ENCODE measurements at places on chromosomes 6 and 20.

DNA sequence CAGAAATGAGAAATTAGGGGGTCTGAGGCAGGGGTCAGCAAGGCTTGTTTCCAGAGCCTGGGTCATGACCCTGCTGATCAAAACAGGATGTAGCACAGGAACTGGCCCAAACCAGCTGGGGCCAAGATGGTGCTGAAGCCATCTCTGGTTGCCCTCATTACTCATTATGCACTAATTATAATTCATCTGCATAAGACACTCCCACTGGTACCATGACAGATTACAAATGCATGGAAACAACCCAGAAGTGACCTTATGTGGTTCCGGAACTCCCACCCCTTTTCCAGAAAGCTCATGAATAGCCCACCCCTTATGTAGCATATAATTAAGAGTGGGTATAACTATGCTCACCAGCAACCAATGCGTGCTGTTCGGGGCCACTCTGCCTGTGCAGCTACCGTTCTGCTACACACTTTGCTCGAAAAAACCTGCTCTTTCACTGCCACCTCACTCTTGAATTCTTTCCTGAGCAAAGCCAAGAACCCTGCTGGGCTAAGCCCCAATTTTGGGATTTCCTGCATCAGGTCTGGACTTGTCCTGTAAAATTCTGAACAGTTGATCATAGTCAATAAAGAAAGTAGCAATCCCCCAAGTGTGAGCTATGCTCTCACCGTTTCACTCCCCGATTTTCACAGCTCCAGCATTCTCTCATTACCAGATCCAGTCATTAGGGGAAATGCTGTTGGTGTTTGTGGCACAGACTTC, 122.3 kb downstream of the WDR27 start:
- DNase-seq, result no peak

DNA sequence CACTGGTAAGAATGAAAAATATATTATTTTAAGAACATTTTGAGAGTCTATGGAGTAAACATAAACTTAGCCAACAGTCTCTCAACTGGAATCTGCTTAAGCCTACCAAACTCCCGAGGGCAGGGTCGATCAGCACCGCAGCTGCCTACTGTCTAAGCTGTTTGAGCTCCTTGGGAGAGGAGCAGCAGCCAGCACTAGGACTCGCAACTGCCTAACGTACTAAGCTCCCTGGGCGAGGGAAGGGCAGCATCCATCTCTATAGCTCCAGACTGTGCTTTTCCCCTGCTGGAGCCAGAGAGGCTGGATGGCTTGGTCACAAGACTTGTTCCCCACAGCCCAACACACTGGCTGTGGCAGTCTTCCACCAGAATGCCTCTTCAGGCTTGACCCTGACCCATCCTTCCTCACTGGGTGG, 96.4 kb downstream of the MOXD1 start:
- DNase-seq, result no peak

GRCh38 chr6:31794866-31795615, 511 bp downstream of the VARS1 start:
- DNase-seq, result no peak

DNA sequence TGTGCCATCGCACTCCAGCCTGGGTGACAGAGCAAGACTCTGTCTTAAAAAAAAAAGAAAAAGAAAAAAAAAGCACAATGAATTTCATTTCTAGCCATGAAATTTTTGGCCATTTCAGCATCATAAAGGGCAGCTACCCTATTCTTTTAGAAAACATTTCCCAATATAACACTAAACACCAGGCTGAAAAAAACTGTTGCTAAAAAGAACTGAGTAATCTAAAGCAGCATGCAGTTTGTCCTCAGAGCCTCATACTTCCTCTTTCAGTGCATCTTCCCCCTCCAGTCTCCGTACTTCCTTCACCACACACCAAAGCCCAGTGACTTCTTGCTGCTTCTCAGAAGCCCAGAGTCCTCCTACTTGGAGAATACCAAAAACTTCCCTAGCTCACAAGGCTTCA, 5.6 kb upstream of the IFNGR1 start:
- DNase-seq, result no peak

- DNase-seq, result peak; percentile 53
Observed at GRCh38 chr20:46330072-46330763, 21.9 kb upstream of the CDH22 start.

GRCh38 chr6:78089531-78089930, 436.7 kb downstream of the MEI4 start:
- no peak for DNase-seq

GRCh38 chr6:148467926-148468325, 125.3 kb downstream of the SASH1 start:
- no peak for DNase-seq

- no peak for DNase-seq
Observed at GRCh38 chr6:102766963-102767362, 1373.5 kb downstream of the GRIK2 start.

DNA sequence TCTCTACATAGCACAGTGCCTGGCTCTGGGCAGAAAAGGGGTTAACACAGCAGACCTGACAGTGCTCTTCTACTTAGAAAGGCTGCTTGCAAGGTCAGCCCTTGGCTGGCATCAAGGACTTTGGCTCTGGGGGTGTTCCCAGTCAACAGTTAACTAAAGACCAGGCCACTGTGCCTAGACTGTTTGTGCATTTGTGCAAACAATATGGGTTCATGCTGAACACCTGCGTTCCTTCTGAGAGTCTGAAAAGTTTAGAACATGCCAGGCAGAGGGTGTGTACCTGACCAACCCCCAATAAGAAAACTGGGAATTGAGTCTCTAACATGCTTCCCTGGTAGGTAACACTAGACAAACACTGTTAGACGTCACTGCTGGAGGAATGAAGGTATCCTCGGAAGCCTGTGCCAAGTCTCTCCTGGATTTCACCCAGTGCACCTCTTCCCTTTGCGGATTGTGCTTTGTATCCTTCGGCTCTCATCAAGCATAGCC, 110.7 kb downstream of the PDE10A start:
- DNase-seq, result no peak

DNA sequence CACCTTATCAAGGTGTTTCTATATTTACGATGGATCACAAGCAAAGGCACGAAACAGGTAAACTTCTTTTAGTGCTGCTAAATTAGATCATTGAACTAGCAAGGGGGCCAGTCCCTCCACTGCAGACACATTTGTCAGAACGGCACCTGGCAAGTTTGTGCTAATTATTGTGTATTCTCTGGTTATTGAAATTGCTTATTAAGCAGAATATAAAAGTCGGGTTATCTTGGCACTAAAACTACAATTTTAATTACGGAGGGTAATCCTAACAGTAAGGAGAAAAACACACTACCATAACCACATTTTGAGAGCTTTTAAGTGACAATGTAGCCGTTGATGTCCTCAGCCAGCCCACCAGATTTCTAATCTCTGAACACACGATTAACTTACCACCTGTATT, 118.9 kb upstream of the BTN3A2 start:
- DNase-seq, result no peak

DNA sequence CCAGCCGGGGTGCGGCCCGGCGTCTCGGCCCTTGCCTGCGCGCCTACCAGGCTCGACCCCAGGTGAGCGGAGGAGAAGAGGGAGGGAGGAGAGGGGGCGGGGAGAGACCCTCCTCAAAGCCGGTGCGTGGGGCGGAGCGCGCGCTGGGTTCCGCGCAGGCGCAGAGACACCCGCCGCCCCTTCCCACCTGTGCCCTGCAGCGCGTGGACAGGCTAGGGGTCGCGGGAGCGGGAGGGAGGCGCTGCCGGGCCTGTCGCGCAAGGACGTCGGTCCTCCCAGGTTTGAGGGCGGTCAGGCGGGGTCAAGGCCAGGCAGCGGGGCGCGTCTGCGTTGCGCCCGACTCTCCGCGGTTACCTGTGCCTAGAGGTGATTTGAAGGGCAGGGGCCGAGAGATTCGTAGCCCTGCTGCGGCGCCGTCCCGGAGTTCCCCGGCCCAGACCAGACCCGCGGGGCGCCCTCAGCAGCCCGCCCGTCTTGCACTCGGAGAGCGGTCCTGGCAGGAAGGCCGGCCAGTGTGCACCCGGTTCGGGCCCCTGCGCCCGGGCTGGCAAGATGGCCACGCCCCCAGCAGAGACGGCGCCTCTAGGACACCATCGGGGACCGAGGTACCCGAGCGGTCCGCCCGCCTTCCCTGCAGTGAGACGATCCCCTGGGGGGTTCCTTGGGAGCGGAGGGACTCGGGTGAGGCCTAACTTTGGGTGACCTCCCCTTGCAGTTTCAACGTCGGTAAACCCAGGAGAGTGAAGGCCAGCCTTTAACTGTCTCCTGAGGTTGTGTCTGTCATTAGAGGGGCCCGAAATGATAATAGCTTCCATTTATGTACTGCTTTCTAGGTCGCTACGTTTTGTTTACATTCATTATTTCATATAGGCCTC, 546 bp downstream of the C6orf136 start:
- peak; percentile 96 for DNase-seq

- no peak for DNase-seq
Observed at GRCh38 chr20:58945965-58946631, 35.0 kb upstream of the NELFCD start.

GRCh38 chr6:53327017-53327395, 21.7 kb downstream of the ELOVL5 start:
- no peak for DNase-seq

DNA sequence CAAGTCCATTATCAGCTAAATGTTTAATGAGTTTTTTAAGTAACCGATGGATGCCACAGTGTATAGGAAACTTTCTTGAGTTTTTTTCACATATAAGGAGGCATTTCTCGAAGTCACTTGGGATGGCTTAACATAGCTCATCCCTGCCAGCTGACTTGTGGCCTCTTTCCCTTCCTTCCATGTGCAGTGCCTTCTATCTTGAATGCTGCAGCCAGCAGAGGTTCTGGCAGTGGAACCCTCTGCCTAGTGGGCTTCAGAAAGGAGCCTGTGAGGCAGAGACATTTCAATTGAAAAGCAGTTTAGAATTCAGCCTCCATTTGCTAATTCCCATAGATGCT, 51.9 kb downstream of the AKAP12 start:
- DNase-seq, result no peak

DNA sequence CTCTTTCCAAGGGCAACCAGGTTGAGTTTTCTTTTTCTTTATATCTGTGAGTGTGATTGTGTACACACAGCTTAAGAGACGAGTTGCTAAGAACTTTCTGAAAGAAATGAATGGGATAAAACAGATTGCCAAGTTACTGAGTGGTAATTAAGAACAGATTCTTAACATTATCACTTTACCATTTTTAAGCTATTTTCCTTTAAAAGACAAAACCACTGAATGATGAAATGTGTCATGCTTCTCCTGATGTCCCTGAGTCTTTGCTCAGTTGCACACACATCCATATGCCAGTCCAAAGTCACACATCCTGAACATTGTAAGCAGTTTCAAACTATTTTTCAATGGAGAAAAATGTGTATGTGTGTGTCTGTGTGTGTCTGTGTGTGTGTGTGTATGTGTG, 5.5 kb upstream of the DAAM2 start:
- DNase-seq, result no peak

- peak; percentile 90 for DNase-seq
Observed at GRCh38 chr20:46220455-46221207, 87.7 kb downstream of the CDH22 start.

DNA sequence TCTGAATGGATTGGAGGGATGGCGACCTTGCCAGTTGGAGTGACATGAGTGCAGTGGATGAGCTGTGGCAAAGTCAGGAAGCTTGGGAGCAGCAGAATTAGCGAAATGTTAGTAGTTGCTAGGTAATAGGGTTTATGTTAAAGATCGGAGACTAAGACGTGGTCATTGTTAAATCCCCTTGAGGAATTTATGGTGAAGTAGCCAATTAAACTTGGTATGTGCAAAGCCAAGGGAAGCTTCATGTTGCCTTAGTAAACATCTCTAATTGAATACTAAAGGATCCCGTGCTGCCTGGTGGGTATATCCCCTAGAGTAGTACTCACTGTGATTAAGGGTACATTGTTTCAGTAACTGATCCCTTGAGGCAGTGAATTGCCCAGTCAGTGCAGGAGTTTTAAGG, 106.0 kb downstream of the PRIM2 start:
- DNase-seq, result no peak

- DNase-seq, result no peak
Observed at GRCh38 chr6:128723667-128724066, 159.3 kb upstream of the LAMA2 start.

- DNase-seq, result no peak
Observed at GRCh38 chr20:8661229-8661952, 407.5 kb upstream of the PLCB4 start.

DNA sequence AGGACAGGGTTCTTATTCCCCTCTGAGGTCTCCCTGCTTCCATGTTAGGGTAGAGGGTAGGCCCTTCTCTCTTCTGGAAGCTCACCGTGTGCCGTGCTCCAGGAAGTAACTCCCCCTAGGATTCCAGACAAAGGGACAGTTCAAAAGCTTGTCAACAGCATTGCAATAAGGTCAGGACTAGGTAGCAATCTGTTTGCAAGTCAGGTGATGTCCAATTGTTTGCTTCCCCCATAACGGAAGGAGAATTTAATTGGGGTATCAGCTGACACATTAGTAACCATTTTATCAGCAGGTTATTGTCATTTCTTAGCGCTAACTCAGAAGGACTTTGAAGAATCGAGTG, 41.9 kb downstream of the SYNJ2 start:
- DNase-seq, result no peak

Measured in NCI-H1417 (cell line).